ENCODE measurements at places on chromosomes 3 and 15.

- DNase-seq: no peak
Observed at GRCh38 chr3:23649448-23649847, 156.3 kb upstream of the UBE2E1 start.

DNA sequence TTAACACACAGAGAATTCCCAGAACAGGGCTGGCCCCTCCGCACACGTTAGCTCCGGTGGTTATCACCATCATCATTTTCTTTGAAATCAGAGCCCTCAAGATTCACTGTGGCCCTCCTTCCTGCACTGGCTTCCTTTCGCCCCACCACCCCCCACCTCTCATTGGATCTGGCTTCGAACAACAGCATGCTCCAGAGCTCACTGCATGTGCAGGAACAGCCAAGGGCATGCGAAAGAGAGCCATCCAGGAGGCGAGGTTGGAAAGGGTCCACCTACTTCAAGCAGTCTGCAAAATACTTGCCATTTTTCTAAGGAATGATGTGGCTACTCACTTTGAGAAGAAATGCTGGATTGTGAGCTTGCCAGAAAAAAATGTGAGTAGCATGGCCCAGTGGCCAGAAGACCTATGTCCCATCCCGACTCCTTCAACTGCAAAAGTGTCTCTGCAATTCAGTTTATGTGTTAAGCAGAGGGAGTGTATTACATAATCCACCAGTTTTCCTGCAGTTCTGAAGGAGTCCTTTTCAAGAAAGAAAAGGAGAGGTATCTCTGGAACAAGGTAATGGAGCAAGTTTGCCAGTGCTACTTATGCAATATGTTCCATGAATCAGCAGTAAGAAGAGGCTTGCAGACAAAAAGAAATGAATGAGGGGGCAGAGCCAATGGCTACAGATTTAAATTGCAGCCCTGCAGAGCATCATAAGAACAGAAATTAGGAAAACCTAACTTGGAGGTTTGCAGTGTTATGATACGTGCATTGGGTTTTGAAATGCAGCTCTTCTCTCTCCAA lies 92.8 kb downstream of the OCA2 start:
- no peak for DNase-seq

- no peak for DNase-seq
Observed at GRCh38 chr3:50182533-50183099, 8.8 kb upstream of the GNAT1 start.

DNA sequence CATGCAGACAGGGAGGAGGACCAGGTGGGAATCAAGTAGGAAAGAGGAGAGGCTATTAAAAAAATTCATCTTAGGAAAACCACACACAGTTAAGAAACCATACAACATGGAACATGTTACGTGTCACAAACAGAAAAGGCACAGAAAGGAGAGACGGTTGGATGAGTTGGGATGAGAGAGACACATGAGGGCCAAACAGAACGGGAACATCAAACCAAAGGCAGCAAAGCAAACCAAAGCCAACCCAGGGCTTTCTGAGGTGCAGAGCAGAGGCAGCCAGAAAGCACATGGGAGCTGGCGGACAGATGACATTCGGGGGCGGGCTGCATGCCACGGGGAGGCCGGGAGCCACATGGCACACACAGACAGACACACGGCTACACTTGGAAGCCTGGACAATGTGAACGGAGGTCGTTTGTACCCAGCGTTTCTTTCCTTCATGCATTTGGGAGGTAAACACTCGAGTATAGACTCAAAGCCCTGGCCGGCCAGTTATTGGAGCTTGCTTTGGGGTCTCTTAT lies 8.6 kb upstream of the SEC13 start:
- DNase-seq: no peak

DNA sequence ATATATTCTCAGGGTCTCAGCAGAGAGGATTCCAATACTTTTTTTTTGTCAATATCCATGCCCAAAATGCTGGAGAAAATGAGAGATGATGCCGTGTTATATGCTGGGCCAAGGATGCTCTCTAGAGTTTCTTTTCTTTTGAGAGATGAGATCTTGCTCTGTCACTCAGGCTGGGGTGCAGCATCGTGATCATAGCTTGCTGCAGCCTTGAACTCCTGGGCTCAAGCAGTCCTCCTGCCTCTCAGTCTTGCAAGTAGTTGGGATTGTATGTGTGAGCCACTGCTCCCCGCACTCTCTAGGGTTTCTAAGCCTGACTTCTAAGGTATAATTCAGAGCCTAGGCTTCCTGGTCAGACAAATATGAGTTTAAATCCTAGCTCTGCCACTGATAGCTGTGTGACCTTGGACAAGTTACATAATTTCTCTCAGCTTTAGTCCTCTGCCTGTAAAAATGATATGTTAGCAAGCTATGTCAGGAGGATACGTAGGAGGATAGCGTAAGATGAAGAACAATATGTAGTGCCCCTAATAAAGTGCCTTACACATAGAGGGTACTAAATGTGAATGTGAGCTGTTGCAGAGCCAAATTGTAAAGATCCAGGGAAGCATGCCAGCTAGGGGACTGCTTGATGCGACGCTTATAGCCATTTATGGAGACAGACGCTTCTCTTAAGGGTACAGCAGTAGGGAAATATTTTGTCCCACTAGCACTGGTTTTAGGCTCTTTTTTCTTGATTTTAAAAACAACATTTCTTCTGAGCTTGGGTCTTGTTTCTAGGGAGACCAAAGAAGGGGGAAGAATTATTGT lies 7.4 kb downstream of the STARD9 start:
- DNase-seq: no peak

GRCh38 chr3:13332158-13332557 lies 88.0 kb downstream of the NUP210 start:
- no peak for DNase-seq

GRCh38 chr15:60718661-60719069 lies 239.7 kb upstream of the ICE2 start:
- DNase-seq: no peak

DNA sequence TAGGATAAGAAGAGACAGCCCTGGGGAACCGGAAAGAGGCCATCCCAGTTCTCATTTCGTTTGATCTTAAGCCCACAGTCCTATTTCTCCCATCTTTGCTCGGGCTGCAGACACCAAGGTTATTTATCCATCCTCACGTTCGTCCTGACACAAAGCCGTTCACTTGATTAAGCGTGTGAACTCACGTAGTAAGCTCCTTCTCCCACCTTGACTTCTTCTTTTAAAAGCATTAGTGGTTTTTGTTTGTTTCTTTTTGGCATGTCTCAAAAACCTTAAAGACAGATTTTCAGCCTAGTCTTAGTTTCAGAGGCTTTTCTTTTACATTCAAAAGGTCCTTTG lies 70.9 kb downstream of the TGFBR2 start:
- no peak for DNase-seq

DNA sequence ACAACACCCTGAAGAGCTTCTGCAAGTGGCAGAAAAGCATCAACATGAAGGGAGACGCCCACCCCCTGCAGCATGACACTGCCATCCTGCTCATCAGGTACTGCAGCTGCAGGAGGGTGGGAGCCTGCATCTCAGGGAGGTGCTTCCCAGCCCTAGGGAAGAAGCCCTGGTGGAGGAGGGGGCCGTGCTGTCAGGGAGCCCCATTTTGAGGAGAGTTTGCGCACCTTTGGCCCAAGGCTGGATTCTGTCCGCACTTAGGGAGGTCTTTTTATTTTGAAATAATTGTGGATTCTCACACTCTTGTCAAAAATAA lies 42.1 kb downstream of the SAXO2 start:
- DNase-seq: no peak

DNA sequence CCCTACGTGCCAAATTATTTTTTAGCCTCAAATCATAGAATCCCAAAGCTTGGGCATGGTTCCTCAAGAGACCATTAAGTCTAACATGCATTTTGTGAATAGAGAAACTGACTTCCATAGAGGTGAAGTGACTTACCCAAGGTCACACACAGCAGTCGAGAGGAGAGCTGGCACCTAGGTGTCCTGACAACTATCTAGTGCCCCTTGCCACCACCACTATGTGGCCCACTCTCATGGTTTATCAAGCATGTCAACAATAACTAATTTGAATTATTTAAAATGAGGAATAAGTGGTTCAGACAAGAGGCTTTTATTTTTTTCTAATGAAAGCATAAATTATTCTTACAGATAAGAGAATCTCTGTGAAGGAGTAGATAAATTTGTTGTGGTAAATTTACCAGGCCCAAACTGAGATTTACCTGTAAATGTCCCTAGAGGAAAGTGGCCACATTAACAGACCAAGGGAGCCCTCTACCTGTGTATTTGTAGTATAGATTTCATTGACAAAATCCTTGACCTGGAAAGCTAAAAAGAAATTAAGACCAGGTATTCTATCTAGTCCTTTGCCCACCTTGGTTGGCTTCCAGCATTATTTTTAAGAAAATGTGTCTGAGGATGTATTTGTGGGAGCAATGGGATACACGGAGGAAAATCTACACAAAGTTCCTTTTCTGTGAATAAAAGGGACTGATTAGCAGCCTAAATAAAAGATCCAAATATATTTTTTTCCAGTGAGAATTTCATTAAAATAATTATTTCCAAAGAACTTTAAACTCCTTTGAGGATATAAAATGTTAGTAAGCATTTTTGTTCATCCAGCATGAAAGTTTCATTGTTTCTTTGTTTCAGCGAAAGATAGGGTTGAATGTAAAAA lies 49.1 kb downstream of the IQCH start:
- DNase-seq: no peak

DNA sequence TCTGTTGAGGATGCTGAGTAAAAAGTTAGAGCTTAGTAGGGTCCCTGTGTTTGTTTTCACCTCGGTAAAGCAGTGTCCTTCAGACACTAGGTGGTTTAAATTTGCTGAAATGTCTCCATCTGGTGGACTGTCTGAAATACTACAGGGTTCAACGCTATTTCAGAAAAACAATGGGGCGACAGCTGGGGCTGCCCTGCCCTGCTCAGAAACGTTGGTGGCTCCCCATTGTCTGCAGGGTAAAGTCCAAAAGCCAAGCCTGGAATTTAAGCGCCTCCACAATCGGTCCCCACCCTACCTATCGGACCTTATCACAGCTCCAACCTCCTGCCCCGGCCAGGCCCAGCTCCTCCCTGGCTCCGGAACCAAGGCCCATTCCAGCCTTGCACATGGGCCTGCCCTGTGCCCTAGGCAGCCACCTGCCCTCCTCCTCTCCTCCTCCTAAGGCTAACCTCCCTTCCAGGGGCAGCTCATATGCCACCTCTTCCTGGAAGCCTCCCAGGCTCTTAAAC lies 4.3 kb upstream of the TSEN2 start:
- DNase-seq: no peak

- DNase-seq: no peak
Observed at GRCh38 chr3:9276761-9277370, 27.4 kb upstream of the SRGAP3 start.

DNA sequence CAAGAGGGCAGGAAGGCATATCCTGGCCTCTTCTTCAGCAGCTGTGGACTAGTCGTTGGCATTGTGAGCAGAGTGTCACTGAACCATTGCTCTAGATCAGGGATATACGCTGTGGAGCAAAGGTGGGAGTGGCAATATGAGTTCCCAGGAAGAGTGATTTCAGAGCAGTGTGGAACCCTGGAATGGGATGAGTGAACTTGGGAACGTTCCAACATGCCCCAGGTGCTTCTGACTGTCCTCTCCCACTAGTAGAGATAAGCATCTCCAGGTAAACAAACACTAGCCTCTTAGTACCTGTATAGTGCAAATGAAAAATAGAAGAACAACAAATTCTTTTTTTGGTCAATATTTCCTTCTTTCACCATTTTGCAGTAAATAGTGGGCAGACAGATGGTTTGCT lies 123.6 kb upstream of the VEPH1 start:
- DNase-seq: no peak

- no peak for DNase-seq
Observed at GRCh38 chr3:141784096-141784495, 20.9 kb downstream of the GRK7 start.

- DNase-seq: peak; percentile 19
Observed at GRCh38 chr3:98900265-98901118, 1.0 kb downstream of the DCBLD2 start.

DNA sequence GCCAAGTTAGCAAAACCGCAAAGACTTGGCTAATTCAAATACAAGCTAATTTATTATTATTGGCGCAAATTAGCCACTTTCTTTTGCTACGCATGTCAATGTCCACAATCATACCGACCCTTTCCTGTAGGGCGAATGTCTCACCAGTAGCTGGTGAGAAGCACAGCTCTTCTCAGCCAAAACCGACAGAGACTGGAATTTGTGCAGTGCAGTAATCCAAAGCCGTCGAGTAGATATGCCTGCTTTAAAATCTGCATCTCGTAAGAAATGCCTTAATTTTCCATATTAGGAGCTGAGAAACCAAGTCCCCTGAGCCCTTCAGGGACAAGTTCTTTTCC lies 614 bp upstream of the MINDY2 start:
- DNase-seq: no peak

GRCh38 chr3:15493436-15493835 lies 28.1 kb downstream of the COLQ start:
- DNase-seq: no peak

DNA sequence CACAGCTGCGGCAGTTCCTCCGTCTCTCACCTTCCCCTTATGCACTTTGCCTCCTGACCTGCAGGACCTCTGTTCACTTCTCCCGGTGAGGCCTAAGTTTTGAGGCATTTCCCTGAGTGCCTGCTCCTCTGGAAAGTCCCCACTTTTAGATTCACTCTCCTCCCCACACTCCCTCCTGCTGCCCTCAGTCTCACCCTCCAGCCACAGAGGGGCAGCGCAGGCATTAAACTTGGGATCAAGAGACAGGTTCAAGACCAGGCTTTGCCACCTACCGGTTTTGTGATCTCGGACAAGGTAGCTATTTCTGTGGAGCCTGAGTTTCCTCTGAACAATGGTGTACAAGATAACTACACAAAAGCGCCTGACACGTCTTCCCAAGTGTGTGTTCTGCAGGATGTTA lies 19.4 kb downstream of the SLC6A11 start:
- no peak for DNase-seq

DNA sequence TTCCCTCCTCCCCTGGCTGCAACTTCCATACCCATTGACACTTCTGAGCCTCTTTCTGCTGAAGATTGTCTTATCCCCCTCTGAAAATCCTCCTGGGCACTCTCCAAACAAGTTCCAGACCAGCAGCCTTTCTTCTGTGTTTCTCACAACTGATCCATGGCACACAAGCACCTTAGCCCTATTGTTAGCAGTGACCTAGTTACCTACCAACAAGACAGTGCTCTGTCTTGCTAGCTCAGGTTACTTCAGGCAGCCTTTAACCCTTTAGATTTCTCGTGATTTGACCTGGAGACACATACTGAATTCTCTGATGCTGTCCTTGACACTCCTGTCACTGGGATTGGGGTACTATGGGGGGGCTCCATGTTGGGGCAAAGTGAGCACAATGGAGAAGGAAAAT lies 82.1 kb downstream of the GTF2E1 start:
- no peak for DNase-seq

DNA sequence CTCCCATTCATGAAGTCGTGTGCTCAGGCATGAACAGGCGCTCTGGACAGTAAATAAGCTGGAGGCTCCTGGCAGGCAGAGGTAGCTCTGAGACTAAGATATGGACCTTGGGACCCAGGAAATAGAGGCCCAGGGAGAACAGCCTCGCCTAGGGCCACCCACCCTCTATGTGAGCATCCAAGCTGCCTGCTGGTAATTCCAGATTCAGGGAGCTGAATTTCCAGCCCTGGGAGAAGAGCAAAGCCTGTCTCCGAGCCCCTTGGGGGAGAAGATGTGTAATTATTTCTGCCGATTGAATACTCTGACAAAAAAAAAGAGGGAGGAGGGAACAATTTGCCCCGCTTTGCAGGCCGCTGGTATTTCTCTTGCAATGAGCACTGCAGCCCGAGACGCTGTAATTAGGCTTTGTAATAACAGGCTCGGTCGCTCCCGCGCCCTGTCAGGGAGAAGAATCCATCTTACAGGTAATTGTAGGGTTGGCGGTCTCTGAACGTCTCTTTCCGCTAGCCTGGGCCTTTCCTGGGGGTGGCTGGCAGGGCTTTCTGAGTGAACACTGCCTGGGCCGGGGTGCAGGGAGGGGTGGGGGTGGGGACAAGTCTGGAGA lies 131.5 kb downstream of the WNT7A start:
- no peak for DNase-seq

GRCh38 chr3:187017511-187018230 lies 87.3 kb downstream of the ST6GAL1 start:
- no peak for DNase-seq

Measured in activated naive CD4-positive, alpha-beta T cell treated with anti-CD3 and anti-CD28 coated beads, Interleukin-2, amount 50 U/mL, for 16 hours (primary cell).